ENCODE measurements at places on chromosomes 3 and 15.

- DNase-seq: no peak
Measured at GRCh38 chr15:90553248-90553745, 23.6 kb downstream of the CRTC3 start.

GRCh38 chr3:138862531-138862923 lies 27.8 kb upstream of the PIK3CB start:
- no peak for DNase-seq

DNA sequence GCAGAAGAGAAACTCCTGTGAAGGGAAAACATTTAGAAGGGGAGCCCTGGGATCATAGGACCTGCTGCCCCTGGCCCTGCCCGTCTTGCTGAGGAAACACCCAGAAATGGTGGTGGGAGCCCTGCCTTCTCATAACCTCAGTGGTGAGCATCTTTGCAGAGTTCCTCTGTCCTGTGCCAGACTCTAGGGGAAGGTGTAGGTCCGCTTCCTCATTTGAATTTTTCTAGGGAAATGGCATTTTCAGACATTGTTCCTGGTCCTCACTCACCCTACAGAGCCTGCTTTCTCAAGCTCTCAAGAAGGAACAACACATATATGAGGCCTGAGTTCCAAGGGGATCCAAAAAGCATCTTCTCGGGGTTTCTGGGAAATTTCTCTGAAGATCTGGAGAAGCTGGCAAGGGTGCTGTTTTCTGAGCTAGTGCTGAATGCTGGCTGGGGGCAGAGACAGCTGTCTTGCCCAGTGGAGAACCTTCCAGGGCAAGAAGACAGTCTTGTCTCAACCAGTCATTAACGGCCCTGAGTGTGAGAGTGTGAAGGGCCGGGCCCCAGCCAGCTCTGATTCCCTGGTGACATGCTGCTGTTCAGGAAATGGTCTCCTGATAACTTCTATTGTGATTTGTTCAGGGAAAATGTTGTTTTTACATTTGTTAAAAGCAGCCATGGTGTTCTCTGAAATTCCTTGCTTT lies 283.1 kb upstream of the LRRFIP2 start:
- DNase-seq: no peak

GRCh38 chr3:138135146-138135832 lies 3.1 kb upstream of the A4GNT start:
- DNase-seq: no peak

GRCh38 chr3:194032828-194033435 lies 103.0 kb upstream of the HES1 start:
- DNase-seq: no peak

GRCh38 chr15:100241572-100242482 lies 99.9 kb downstream of the ADAMTS17 start:
- DNase-seq: no peak
